Mesendoderm (in vitro differentiated cells): ENCODE measurements at places on chromosomes 11 and 22.

- no peak for DNase-seq
These were observed 11.5 kb upstream of the NAP1L4 start for GRCh38 chr11:3003396-3004231.

DNA sequence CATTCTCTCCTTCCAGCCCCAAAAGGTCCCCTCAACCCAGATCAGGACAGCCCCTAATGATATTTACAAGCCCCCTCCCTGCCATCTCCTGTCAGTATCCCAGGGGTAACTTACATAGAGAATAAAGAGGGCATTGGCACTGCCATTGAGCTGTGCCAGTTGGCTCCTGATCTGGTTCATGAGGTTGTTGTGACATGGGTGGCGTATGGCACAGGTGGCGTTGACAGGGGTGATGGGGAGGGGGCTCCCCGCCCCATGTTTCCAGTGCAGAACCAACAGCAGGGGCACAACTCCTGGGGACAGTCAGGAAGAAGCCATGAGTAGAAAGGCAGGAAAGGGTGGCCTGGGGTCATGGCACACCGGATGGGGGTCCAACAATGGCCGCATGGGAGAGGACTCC lies 1.9 kb downstream of the LIF start:
- no peak for DNase-seq

DNA sequence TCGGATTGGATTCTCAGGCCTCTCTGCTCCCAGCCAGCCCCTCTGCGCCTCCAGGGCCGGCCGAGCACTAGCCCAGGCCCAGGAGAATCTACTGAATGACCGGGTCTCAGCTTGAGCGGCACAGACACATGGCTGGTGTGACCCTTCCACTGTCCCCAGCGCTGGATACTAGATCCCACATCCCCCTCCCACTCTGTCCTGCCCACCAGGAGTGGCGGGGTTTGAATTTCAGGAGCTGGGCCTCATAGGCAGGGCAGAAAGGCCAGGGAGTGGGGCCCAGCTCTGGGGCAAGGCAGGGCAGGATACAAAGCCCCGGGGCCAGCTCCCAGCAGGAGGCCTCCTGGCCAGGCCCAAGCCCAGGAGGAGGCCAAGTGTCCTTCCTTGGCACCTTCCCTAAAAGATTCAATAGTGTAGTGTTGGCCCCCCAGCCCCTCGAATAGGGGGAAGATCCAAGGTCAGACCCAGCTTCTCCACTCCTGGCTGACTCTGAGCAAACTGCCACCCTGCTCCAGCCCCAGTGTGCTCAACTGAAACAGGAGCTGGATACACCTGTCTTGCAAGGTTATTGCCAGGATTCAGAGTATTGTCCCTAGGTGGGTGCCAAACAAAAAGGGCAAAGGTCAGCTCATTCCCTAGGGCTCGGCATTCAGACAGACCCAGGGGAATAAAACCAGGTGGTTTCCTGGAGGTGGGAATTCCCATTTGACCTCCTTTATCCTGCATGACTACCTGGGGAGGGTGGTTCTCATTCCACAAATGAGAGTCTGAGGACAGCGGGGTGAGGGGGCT lies 22.5 kb upstream of the TCF20 start:
- no peak for DNase-seq

- no peak for DNase-seq
These were observed 93.8 kb upstream of the TOP3B start for GRCh38 chr22:22076361-22076760.

DNA sequence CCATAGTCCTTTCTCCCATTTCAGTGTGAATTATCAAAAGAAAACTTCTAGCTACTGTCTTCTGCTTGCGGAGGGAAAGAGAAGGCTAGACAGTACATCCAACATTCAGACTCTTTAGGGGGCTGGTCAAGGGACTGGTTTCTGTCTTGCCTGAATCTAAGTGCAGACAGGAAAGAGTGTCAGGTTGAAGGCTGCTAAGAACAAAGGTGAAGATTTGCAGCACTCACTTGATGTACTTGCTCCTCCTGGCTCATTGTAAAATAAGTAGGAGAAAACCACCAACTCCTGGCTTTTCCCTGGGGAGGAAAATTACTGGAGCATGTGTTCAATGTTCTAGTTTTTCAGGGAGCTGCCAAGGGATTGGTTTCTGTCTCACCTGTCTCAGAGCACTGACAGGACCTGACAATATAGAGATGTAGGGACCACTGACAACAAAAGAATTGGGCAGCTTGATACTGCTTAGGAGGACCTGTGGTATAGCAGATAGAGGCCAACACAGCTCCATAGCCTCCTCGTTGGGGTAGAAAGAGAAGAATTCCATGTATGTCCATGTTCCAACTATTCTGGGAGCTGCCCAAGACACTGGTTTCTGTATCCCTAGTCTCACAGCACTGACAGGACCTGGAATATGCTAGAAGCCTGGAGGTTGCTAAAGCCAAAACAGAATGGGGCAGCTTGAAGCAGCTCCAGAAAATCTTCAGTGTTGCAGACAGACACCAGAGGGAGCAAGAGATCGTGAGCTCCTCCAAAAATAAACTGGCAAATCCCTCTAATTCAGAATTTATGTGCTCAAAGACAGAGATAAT lies 39.7 kb upstream of the MMP12 start:
- peak; percentile 83 for DNase-seq

GRCh38 chr11:38718049-38718448 lies 2120.0 kb upstream of the RAG2 start:
- peak; percentile 42 for DNase-seq

DNA sequence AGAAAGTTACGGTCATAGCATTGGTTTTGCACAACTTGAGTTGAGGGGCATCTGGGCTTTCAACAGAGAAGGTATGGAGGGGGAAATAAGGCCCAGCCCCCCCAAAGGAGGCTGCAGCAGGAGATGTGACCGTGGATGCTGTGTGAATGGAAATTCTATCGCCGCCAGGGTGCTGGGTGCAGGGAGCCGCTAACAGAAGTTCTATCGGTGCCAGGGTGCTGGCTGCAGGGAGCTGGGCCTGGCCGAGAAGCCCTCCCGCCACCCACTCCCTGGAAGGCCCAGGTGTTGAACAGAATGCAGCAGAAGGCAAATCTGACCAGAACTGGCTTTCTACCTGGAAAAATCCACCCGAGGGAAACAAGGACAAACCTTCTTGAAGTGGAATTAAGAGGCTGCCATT lies 115.0 kb downstream of the SHANK2 start:
- no peak for DNase-seq

- DNase-seq, result no peak
These were observed 151.9 kb downstream of the LDLRAD3 start for GRCh38 chr11:36095716-36096115.

DNA sequence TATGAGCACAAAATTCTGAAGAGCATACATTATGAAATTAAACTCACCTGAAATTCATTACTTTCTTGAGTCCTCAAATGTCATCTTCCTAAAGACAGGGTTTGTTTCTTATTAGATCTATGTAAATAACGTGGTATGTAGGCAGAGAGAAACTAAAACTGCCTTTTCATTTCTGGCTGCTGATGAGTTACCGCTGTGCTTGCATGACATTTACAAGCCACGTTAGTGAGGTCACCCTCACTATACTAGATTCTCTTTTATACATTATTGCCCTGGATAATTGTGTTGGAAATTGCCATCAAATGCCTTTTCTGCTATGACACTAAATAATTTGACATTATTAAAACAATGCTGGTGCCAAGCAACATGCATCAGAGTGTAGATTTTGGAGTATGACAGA lies 748.3 kb upstream of the ANO3 start:
- no peak for DNase-seq

DNA sequence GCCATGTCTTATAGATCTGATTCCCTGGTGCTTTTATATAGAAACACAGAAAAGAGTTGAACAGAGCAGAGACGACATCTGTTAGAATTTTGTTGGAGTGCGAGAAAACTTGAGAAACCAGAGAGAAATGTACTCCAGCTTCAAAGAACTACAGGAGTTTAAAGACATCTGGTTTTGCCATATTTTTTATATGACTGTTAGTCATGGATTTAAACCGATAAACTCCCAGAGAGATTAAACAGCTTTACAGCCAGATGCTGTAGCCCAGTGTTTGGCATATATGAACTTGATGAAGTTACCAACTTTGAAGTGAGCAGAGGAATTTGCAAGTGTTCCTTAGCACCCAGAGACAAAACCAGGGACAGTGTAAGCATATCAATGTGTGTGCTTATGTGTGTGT lies 1083.1 kb downstream of the LRRC4C start:
- DNase-seq, result no peak

- no peak for DNase-seq
These were observed 1298.0 kb upstream of the RAG2 start for GRCh38 chr11:37896016-37896415.

DNA sequence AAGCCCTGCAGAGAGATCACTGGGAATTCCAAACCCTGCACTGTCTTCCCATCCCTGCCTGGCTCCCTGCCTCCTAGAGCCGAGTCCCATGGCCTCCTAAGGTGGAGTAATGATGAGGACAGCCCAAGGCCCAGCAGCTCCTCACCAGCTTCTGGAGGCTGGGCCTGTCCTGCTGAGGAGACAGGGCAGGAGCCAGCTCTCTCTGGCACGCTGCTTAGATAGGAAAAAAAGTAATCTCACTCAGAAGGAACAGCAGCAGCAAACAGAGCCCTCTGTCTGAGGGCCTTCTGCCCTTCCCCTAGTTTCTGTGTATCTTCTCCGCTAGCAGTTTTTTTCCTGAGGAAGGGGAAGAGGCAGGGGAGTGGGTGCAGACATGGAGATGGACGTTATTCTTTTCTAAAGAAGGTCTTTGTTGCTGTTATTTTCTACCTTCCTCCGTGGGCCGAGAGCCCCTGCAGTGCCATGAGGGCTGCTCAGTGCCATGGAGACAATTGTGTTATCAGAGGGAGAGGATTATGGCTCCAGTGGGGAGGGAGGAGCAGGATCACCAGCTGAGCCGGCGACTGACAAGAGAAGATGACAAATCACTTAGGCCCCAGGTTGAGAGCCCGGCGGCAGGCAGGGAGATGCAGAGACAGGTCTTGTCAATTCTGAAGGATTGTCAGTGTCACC lies 315.3 kb downstream of the BUD13 start:
- DNase-seq, result peak; percentile 93

GRCh38 chr11:36405585-36406367 lies 104.3 kb downstream of the TRAF6 start:
- no peak for DNase-seq

- DNase-seq, result no peak
These were observed 571.7 kb downstream of the METTL15 start for GRCh38 chr11:28679795-28680468.

DNA sequence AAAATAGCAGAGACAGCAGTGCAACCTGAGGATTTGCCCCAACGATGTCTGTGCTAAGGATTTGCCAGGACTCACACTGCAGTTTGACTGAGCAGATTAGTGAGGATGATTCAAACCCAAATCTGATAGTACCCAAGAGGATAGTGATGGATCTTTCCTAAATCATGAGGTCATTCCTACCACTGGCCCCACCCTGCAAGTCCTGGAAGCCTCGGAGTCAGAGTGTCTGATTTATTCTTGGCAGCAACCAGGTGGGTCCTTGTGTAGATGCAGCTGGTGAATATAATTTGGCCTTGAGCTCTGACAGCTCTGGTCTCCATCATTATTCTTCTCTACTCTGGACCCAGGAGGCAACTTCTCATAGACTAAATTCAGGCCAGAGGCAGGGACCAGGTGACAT lies 179.3 kb upstream of the RAG2 start:
- no peak for DNase-seq

DNA sequence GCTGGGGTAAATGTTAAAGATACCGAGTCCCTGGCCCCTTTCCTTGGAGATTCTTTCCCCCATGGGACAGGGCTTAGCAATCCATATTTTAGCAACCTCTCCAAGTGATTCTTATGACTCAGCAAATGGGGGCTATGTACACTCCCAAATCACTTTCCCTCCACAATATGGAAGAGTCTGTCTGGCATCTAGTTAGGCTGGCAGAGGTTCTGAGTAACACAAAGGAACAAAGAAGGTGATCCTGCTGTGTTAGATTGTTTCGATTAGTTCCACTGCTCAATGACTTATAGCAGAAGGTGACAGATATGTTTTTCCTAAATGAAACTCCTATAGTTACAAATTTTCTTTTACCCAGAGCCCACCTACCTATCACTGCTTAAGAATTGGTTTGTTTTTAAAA lies 154.0 kb upstream of the SYT13 start:
- DNase-seq, result no peak

DNA sequence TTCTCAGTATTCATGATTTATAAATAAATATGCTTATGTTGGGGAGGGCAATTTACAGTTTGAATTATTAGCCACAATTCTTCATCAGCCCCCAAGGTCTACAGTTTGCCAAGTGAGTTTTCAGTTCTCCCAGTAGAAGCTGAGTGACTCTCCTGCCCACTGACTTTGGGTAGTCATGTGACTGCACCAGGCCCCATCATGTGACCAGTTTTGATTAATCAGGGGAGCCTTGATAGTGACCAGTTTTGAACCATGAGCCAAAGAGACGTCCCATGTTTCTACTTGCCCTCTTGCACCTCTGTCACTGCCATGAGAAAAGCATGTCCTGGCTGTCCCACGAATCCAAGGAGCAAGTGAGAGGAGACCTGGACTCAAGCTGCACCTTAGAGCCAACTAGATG lies 32.5 kb downstream of the SYN3 start:
- no peak for DNase-seq

DNA sequence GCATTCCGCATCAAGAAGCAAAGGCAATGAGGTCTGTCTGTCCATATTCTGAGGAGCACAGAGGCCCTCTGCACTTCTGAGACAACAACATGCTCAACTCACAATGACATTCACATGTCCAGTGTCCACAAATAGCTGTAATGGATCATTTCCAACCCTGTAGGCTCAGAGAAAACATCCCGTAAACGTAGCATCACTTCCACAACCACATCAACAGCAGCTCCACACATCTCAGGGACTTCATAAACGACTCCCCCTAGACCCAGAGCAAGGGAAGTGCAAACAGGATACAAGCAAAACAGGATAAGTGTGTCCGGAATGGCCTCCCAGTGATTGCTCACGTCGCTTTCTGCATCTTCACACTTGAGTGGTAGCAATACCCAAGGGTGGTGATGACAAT lies 100.2 kb downstream of the SYN3 start:
- no peak for DNase-seq

GRCh38 chr11:108307751-108308150 lies 84.9 kb downstream of the ATM start:
- DNase-seq, result no peak

DNA sequence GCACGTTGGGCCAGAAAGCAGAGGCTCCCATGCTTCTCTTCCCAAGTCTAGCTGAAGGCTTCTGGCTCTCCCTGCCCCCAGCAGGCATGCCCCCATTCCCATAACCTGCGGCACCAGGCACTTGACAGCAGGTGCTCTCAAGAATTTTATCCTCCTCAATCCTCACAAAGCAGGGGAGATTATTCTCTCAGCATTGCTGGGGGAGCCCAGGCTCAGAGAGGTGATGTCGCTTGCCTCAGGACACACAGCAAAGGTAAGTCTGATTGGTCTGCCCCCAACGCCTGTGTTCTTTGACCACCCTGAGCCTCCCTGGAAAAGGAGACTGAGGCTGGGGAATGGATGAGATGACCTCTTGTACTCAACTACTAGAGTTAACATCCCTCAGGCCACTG lies 4.8 kb downstream of the TST start:
- DNase-seq, result no peak

DNA sequence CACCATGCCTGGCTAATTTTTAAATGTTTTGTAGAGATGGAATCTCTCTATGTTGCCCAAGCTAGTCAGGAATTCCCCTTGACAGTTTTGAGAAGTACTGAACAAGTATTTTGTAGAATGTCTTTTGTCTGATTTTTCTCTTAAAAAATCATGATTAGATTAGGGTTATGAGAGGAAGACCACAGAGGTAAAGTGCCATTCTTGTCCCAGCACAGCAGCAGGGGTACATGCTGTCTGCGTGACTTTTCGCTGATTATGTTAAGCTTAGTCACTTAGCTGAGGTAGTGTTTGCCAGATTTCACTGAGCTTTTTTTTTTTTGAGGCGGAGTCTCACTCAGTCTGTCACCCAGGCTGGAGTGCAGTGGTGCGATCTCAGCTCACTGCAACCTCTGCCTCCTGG lies 13.6 kb upstream of the NUP160 start:
- no peak for DNase-seq
